ENCODE measurements at places on chromosomes 1 and 21.

- DNase-seq, result no peak
These were observed 61.8 kb downstream of the RUNX3 start for GRCh38 chr1:24868016-24868875.

DNA sequence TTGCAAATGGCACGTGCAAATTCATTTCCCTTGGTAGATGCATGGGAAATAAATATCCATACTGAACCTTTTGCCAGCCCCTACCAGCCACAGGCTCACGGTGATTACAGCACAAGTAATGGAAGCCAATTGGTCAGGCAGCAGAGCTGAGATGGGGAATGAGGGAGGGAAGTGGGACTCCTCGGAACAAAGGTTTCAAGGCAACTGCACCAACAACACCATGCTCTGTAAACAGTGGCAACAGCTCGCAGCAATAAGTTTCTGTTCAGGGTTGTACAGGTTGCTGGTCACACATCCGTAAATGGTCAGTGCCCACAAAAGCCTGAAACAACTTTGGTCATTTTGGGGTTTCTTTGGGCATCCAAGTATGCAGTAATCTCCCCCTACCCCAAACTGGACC, 62.7 kb upstream of the LPGAT1 start:
- no peak for DNase-seq

- DNase-seq, result peak; percentile 74
These were observed 253.5 kb downstream of the AKT3 start for GRCh38 chr1:243596431-243597062.

GRCh38 chr1:17437260-17437579, 2.3 kb downstream of the RCC2 start:
- no peak for DNase-seq

DNA sequence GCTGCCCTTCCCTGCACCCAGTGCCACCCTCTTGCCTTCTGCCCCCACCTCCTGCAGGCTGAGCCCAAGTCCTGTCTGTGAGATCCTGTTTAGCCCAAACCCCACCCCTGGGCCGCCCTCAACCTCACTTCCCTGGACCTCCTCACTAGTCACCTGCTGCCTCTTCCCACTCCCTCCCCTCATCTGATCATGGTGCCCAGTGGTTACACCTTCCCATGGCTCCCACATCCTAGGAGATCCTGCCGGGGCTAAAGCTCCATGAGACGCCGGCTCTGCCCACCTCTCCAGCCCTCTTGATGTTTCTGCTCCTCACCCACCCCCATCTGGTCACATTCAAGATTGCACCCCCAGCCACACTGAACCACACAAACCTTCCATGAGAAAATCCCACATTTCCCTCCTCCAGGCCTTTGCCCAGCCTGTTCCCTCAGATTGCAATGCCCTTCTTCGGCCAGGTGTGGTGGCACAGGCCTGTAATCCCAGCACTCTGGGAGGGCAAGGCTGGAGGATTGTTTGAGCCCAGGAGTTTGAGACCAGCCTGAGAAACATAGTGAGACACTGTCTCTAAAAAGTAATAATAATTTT, 17.0 kb downstream of the TTC39A start:
- DNase-seq, result no peak

- no peak for DNase-seq
These were observed 7.0 kb upstream of the AUNIP start for GRCh38 chr1:25866288-25866687.

GRCh38 chr1:1347663-1348419, 1.4 kb downstream of the DVL1 start:
- DNase-seq, result no peak

GRCh38 chr1:167578939-167579521, 25.5 kb upstream of the CREG1 start:
- no peak for DNase-seq

DNA sequence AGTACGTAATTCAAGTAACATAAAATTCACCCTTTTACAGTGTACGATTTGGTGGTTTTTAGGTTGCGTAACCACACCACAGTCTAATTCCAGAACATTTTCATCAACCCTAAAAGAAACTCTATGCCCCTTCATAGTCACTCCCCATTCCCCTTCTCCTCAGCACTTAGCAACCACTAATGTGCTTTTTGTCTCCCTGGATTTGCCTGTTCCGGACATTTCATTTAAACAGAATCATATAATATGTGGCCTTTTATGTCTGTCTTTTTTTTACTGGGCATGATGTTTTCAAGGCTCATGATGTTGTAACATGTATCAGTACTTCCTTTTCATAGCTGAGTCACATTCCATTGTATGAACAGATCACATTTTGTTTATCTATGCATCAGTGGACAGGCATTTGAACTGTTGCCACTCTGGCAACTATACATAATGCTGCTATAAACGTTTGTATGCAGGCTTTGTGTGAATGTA, 20.8 kb downstream of the OBSCN start:
- peak; percentile 52 for DNase-seq

- DNase-seq, result no peak
These were observed 129.5 kb downstream of the TENT5C start for GRCh38 chr1:117735045-117735992.

GRCh38 chr1:241591317-241591716, 48.9 kb downstream of the CHML start:
- DNase-seq, result no peak

DNA sequence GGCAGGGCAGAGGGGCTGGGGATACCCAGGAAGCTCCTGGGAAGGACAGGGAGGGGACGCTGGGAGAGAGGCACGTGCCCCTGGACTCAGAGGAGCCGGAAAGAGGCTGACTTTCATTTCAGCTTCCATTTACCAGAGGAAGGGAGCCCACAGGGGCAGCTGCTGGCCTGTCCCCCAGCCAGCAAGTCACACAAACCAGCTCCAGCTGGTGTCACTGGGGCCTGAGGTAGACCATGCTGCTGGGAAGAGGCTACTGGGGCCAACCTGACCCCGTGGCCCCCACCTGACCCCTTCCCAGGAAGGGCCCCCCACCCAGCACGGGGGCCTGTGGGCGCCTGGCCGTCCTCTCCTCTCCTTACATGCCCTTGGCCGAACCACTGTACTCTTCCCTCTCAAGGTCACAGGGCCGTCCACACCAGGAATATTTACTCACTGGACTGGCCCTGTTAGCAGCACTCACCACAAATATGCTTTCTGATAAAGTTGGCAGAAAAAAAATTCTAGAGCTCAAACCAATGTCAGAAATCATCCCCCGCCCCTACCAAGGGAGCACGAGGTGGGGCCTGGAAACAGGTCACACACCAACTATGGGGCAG, 110.5 kb downstream of the CASZ1 start:
- no peak for DNase-seq
